ENCODE measurements at places on chromosomes 4 and X.

GRCh38 chr4:140395668-140396067 is 22.2 kb downstream of the SCOC start:
- no peak for DNase-seq

GRCh38 chr4:81422595-81422994 is 49.1 kb downstream of the RASGEF1B start:
- DNase-seq = no peak

DNA sequence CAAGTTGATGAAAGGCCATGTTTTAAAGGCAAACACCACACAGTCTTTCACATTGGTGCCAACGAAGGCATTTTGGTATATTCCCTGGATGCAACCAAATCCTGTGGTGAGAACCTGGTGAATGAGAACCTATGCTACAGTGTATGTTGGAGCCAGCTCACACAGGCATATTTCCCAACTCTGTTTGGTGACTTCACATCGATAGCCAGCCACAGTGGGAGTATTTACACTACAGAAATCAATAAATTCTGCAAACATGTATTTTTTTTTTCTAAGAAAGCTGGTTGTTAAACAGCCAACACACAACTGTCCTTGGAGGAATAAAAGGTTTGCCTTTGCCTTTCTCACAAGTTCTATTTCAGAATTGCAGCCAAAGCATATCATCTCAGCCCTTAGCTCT is 691.0 kb downstream of the GRID2 start:
- DNase-seq = peak; percentile 20

DNA sequence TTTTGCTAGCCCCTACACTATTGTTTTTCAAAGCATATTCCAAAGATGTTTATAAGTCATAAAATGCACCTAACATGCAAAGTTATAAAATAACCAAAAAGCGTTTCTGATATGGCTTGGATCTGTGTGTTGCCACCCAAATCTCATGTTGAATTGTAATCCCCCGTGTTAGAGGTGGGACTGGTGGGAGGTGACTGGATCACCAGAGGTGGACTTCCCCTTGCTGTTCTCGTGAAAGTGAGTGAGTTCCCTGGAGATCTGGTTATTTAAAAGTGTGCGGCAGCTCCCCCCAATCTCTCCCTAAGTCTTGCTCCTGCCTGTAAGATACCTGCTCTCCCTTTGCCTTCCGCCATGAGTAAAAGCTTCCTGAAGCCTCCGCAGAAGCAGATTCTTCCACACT is 22.8 kb upstream of the SORBS2 start:
- no peak for DNase-seq

DNA sequence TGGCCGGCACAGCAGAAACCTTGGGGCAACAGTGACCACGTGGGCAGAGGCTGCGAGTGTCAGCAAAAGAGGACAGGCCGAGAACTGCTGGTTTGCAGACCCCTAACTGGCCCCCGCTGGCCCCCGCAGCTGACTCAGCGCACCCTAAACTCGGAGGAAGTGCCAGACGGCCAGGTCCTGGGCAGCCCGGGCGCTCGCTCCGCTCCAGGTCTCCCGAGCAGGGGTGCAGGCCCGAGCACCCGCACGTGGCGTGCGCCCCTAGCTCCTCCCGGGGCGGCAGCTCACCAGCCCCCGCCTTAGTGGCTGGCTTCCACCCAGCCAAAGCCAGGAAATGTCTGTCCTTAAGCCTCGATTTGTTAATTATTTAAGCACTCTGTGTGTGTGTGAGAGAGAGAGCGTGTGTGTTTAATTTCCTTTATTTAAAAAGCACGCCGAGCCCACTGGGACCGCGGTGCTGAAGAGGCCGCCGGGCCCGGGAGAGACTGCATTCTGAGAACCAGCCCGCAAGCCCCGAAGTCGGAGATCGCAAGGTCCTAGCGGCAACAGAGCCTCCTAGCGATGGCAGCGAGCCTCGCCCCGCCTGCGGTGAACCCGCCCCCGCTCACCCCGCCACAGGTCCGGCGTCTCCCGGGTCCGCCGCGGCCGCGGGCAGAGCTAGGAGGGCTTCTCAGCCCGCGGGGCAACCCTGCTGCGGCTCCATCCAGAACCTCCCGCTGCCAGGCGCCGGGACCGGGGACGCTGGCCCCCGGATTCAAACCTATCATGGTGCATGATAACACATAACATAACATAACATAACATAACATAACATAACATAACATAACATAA is 45.9 kb upstream of the CDKN2AIP start:
- DNase-seq = peak; percentile 68

- no peak for DNase-seq
Measured at GRCh38 chr4:16827794-16828724, 70.4 kb downstream of the LDB2 start.

GRCh38 chr4:76585897-76586360 is 150.9 kb downstream of the SHROOM3 start:
- peak; percentile 91 for DNase-seq

DNA sequence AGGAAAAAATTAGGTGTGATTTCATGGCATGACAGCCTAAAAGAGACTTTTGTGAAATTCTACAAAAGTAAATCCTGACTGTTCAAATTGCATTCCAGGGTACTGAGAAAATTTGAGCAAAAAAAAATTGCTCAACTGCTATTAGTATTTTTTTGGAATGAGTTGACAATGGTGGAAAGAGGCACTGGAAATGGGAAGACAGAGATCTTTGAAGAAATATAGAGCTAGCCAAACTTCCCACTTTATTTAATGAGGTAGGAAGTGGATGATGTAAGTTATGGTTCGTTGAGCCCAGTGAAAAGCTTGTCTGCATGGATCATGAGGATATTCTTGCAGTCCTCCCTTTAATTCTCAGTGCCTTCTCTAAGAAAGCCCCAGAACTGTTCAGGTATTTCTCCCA is 183.8 kb downstream of the PTTG2 start:
- DNase-seq = no peak

DNA sequence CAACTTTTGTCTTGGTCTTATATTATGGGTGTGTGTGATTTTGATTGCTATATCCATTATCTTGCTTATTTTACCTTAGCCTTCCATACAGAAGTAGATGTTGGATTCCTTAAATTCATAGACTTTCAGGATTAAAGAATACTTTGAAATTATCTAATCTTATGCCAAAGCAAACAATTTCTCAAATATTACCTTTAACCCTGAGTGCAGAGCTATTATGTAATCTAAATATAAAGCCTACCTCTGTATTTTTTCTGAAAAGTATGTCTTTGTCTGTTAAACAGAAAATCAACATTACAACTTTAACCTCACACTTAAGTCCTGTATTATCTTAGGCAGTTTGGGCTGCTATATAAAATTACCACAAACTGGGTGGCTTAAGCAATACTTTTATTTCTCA is 782.5 kb downstream of the STIM2 start:
- no peak for DNase-seq

- no peak for DNase-seq
Measured at GRCh38 chrX:51931566-51932150, 38.2 kb downstream of the MAGED1 start.

GRCh38 chr4:173168396-173169177 is at the start of gene GALNT7:
GALNT7 (plus strand) TSS chr4:173168811; CDS start chr4:173168836, 25 bp downstream.
- peak; percentile 59 for DNase-seq

GRCh38 chr4:7801001-7801400 is 138.7 kb downstream of the AFAP1 start:
- DNase-seq = no peak

DNA sequence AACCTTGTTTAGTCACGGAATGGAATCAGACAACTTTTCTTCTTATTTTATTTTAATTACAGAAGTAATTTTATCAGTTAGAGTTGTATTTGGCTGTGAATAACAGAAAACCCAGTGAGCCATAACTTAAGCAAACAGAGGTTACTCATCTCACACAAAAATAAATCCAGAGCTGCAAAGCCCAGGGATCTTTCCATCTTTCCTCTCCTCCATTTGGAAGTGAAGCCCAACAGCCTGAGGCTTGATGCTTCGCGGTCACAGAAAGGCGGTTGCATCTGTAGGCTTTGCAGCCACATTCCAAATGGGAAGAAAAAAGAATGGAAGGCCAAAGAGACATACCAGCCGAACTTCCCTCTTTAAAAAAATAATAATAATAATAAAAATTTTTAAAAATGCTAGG is 22.6 kb downstream of the CHRNA9 start:
- DNase-seq = no peak

DNA sequence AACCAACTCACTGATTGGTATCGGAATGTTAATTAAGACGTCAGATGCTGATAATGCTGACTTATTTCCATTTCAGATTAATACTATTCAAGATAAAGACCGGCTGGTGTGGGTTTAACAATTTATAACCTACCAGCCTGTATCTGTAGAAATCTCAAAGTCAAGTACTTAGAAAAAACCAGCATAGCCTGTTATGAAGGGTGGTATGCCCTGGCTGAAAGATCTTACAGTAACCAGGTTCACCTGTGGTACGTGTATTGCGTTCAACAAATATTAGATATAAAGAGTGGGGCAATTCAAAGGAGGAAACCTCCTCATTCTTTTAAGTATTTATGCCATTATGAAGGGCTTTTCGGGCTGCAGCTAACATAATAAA is 240.8 kb upstream of the ANXA3 start:
- no peak for DNase-seq

DNA sequence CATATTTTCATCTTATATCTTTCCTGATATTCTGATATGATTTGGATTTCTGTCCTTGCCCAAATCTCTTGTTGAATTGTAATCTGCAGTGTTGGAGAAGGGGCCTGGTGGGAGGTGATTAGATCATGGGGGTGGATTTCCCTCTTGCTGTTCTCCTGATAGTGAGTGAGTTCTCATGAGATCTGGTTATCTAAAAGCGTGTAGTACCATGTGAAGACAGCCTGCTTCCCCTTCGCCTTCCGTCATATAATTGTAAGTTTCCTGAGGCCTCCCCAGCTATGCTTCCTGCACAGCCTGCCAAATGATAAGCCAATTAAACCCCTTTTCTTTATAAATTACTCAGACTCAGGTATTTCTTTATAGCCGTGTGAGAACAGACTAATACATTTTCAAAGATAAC is 77.2 kb downstream of the ANKRD50 start:
- DNase-seq = no peak

DNA sequence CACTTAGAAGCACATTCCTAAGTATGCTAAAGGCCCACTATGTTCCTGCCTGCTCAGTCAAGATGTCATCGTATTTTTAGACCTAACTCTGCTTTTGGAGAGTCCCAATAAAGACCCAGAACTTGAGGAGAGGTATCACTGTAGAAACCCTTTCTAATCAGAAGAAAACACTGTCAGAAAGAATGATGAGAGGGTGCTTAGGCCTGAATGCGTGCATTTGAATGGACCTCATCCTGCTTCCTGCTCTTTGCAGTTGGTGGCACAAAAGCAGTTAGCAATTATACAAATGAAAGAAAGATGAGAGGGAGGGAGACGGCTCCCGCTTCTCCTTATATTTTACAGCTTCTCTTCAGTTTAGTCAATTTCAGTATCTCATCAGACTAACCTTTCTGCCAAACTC is 987.2 kb downstream of the CCSER1 start:
- DNase-seq = no peak
